ENCODE measurements at places on chromosomes 6 and 20. TPM values are rescaled to one million over a fixed set of nuclear protein-coding genes. Genes with fewer than 3 reads are reported as not detected.

- DNase-seq, result peak; percentile 48
Observed at GRCh38 chr6:14129575-14129974, 12.0 kb downstream of the CD83 start.

GRCh38 chr20:23019403-23019802 is 15.7 kb upstream of the SSTR4 start:
- no peak for DNase-seq

- no peak for DNase-seq
Observed at GRCh38 chr6:157879034-157879872, 56.2 kb downstream of the SNX9 start.

Gene MGME1
- 22.4 TPM for polyA plus RNA-seq

GRCh38 chr20:16115911-16116552 is 457.2 kb downstream of the KIF16B start:
- no peak for DNase-seq

- DNase-seq, result no peak
Observed at GRCh38 chr20:50689864-50690649, 1.3 kb downstream of the RIPOR3 start.

GRCh38 chr6:138659998-138660397 is 113.6 kb upstream of the CCDC28A start:
- DNase-seq, result no peak

DNA sequence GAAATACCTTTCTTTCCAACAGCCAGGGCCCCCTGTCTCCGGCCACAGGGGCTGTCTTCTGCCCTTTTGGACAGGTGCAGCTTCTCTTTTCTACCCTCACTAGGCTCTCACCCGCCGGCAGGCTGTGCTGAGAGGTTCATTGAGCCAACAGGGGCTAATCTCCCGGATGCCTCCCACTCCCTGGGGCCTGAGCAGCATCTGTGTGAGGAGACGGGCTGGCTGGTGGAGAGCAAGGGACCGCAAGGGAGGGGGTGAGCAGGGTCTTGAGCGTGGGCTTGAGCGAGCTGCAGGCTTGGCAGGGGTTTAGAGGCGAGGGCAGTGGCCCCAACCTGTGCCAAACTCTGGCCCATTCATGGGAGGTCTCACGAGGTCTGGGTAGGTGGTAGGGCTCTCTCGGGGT is 56.5 kb upstream of the CST7 start:
- DNase-seq, result no peak

Gene TREM1
- 0.76 TPM for polyA plus RNA-seq

DNA sequence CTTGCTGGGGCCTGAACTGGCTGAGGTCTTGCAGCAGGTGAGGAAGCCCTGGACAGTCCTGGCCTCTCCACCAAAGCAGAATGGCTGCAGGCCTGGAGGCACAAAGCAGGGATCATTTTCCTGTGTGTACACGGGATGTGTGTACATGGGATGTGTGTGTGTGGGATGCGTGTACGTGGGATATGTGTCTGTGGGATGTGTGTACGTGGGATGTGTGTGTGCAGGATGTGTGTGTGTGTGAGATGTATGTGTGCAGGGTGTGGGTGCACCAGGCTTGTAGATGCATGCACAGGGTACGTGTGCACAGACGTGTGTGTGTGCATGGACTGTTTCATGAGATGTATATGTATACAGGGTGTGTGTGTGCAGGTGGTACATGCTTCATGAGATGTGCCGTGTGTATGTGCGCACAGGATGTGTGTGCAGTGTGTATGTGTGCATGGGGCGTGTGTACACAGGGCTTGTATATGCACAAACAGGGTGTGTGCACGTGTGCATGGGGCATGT is 7.9 kb upstream of the CHRNA4 start:
- DNase-seq, result no peak

DNA sequence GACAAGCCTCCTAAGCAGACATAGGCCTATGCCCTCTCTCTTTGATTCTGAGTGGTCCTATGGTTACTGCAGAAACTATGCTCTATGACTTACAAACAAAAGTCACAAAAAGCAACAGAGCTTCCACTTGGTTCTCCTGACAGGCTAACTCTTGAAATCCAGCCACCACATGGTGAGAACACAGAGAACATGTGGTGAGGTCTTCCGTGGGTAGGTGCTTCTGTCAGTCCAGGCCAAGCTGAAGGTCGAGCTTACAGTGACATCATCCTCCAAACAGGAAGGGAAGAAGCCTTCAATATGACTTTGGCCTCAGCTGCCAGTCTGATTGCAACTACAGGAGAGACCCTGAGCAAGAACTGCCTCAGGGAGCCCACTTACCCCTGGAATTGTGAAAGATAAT is 265.5 kb downstream of the TBX18 start:
- DNase-seq, result no peak

GRCh38 chr6:116408491-116408890 is 37.7 kb downstream of the DSE start:
- no peak for DNase-seq

GRCh38 chr6:164262348-164262747 is 847.8 kb downstream of the QKI start:
- no peak for DNase-seq

DNA sequence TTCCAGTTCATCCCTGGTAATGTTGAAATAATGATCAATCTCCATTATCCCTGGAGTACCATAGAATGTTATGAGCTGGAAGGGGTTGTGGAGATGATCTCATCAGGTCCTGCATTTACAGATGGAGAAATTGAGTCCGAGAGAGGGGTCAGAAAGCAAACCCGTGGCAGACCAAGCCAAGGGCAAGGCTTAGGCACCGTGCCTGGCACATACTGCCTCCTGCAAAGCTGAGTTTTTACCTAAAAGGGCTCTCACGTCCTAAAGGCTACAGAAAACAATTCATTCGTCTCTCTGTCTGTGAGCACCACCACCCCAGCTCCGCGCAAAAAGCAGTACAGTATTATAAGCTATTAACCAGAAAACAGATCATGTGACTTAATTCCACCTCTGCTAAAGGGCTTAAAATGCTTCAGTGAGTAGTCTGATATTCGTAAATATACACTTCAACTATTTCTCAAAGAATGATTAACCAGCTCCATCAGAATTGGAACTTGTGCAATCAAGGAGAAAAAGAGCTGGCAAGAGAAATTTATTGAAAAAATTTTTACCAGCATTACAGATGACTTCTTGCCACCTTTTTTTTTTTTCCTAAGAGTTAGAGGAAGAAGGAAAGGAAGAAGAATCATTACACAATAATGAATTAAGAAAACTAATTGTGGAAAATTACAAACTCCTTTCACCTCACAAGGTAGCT is 3.4 kb upstream of the PARD6B start:
- DNase-seq, result no peak

GRCh38 chr6:67956352-67956751 is 678.7 kb upstream of the ADGRB3 start:
- no peak for DNase-seq

DNA sequence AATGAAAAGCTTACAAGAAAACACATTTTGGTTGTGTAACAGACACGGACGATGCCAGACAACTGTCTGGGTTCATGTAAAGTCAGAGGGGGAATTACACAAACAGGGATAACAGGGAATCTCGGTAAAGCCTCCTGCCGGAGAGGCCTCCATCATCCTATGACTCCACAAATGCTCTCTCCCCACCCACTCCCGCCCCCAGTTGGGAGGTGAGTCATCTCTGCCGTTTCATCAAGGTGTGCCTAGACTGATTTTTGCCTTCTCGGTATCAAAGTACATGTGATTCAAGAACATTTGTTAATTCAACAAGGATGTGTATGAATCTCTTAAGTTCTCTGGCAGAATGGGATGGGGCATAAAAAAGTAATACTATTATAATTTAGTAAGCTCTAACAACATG is 304.9 kb upstream of the PRDM1 start:
- peak; percentile 85 for DNase-seq

Measured in mammary epithelial cell (primary cell).